ENCODE measurements at places on chromosomes 5 and 9. TPM values are rescaled to one million over a fixed set of nuclear protein-coding genes. Genes with fewer than 3 reads are reported as not detected.

ITGA1 gene
- total RNA-seq: 374 TPM

SCGB3A1 gene
- total RNA-seq: not detected

TERT gene
- total RNA-seq: not detected

RAB14 gene
- total RNA-seq: 37.8 TPM

ARID3C gene
- not detected for total RNA-seq

- no peak for DNase-seq
Observed at GRCh38 chr5:62585751-62586150, 7.1 kb downstream of the LRRC70 start.

DNA sequence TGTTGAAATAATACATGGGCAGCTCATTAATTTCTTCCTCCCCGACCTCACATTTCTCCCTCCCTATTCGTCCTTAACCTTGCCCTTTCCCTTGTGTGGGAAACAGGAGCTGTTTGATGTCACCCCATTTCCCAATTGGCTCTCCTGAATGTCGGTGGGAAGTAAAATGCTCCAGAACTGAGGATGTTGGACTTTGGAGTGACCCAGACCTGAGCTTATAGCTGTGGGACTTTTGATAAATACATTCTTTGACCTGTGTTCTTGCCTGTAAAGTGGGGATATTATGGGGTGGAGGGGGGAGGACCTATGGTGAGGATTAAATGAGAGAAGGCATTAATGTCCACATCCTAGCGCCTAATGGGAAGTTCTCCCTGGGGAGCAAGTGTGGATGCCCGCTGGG lies 91.3 kb downstream of the ZNF618 start:
- DNase-seq: no peak

PTPRD gene
- total RNA-seq: 29.1 TPM

MTX3 gene
- 26.0 TPM for total RNA-seq

- no peak for DNase-seq
Observed at GRCh38 chr5:173790177-173790719, 97.9 kb upstream of the CPEB4 start.

DNA sequence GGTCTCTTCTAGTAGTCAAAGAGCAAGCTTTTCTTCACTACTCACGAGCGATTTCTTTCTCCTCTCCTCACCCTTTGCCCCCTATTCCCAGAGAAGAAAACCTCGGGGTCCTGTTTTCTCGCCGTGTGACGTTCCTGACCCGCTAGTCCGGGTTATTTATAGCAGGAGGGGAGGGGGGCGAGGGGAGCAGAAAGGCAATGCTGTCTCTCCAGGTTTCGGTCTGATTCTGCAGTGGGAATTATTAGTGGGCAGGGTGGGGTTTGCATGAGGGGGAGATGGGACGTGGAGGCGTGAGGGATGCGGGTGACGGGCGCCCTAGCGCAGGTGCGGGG lies 847 bp upstream of the GABRB2 start:
- no peak for DNase-seq

SPINK5 gene
- 3.6 TPM for total RNA-seq

GRCh38 chr5:122492675-122493074 lies 180.6 kb downstream of the SNCAIP start:
- no peak for DNase-seq

- DNase-seq: peak; percentile 69
Observed at GRCh38 chr9:124297551-124297901, 39.8 kb downstream of the NEK6 start.

DNA sequence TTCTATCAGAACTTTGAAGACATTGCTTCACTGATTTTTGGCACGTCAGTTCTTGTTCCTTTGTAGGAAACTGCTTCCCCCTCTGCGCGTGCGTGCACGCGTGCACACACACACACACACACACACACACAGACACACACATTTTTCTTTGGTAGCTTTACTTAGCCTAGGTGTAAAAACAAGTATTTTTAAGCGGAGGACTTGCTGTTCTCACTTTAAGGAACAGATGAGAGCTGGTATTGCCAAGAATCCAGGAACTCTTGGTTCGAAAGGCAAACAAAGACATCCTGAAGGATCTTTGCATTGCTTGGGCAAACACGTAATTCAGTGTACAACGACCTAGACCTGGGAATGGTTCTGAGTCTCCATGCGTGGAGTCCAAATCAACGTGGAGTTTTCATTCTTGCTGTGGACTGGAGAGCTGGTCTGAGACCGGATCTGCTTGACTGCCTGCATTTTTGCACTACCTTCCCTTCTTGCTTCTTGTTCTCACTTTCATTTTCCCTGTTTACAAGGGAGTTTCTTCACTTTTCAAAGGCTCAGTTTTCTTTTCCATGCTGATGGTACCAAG lies 8.2 kb downstream of the TMEM268 start:
- DNase-seq: peak; percentile 25

GRCh38 chr5:157050050-157050449 lies 8.9 kb downstream of the HAVCR1 start:
- DNase-seq: no peak

DNA sequence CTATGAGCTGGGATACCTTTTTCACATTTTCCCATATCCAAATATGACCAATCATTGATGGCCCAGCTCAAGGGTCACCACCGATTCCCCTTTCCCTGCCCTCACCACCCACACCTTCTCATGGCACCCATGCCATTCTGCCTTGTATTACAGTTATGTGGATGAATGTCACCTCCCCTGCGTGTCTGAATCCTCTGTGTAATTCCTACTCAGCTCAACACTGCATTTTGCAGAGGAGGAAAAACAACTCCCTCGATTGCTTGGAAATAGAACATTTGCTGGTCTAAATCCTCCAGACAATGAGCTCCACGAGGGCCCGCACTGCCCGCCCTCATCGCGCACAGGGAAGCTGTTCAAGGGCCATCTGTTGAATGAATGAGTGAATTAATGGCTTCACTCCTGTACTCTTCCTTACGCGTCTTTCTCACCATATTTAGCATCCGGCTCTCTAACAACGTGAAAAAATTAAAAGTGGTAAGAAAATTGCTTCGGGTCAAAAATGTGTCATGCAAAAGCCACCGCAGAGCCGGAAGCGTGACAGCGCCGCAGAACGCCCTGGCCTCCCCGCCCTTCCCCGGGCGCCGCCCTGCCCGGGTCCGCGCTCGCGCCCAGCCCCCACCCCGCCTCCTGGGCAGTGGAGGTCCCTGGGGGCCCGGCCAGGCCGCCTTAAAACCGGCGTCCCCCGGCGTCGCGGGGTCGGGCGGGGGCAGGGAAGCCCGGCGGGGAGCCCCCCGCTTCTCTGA lies 704 bp downstream of the SUSD1 start:
- peak; percentile 37 for DNase-seq

- DNase-seq: peak; percentile 81
Observed at GRCh38 chr5:36125868-36126267, 25.8 kb downstream of the LMBRD2 start.

FOXI1 gene
- 0.48 TPM for total RNA-seq

DNA sequence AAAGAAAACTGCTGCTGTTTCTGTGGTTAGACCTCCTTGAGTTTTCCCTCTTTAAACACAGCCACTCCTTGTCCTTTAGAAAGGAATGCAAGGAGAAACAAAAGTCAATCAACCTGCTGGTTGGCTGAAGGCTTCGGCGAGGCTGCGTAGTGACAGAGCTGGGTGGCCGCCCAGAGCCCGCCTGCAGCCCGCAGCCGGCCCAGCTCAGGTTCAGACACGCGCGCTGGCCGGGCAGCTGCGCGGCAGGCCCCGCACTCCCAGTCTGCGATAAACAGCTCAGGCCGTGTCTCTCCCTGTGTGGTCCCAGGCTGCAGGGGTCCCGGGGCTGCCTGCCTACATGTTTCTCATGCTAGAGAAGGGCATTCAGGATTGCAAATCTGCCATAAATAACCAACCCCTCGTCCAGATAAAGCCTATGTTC lies 115.4 kb downstream of the HSD17B3 start:
- no peak for DNase-seq

DNA sequence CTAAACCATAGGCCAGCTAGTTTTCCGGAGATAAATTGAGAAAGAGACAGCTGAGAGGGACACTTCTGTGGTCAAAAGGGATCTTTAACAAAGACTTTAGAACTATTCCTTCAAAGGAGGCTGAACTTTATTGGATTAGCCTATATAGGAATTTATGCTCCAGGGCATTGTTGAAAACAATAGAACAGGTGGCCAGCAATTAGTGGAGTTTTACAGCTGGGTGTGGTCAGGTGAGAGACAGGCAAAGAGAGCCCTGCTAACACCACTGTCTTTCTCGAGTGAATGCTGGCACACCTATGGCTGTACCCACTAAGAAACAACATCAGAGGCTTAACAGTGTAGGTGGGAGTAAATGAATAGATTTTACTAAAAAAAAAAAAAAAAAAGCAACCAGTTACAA lies 16.7 kb upstream of the TLR4 start:
- DNase-seq: no peak

GRCh38 chr9:109317979-109318741 lies 2.7 kb downstream of the EPB41L4B start:
- DNase-seq: no peak

SHB gene
- 24.1 TPM for total RNA-seq

PCDHGB2 gene
- total RNA-seq: 4.6 TPM

DNA sequence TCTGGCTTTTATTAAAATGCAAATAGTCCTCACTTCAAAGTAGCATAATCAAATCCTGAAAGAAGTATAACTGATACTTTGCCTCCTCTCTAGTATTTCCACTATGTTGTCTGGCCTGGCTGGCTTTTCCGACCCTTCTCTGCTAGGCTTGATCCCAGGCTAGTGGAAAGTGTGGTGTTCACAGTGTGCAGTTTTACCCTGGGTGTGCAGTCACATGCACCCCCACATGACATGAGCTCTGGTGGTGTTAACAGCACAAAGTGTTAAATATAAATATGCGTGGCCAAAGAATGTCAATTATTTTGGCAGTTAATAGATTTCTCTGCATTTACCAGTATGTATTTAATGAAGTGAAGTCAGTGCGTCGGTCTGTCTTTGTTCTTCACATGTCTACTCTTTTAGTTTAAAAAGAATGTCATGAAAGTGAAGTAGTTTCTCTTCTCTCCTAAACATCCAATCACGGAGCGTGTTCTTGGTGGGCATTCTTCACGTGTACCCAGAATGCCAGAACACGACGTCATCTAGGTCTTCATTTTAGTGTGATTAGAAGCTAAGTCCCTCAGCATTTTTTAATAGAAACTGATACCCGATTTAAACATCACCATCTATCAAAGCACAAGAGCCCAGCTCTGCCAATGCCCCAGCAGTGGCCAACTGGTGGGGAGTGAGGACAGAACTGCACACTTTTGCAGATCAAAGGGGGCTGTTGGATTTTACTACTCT lies 286.4 kb downstream of the FANCC start:
- DNase-seq: no peak

MCIDAS gene
- not detected for total RNA-seq

GRCh38 chr5:142287973-142288313 lies 36.9 kb downstream of the SPRY4 start:
- no peak for DNase-seq

DNA sequence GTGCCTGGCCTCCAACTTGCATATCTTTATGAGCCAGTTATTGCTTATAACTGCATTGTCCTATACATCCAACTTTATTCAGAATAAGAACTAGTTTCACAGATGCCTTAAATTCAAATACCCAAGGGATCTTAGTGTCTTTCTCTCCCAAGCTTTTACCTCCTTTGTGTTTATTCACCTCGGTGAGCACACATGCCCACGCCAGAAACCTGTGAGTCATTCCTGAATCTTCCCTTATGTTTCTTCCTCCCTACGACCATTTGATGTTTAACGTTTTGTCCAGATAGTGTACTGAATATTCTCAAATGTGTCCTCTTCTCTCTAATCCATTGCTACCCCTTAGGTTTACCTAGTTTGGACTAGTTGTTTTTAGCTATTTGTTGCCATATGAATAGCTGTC lies 55.5 kb upstream of the MEGF10 start:
- DNase-seq: no peak

SPINK1 gene
- total RNA-seq: 14.0 TPM

GRCh38 chr9:36818965-36819870 lies 214.8 kb downstream of the PAX5 start:
- DNase-seq: peak; percentile 30

SGCD gene
- 43.8 TPM for total RNA-seq

DNA sequence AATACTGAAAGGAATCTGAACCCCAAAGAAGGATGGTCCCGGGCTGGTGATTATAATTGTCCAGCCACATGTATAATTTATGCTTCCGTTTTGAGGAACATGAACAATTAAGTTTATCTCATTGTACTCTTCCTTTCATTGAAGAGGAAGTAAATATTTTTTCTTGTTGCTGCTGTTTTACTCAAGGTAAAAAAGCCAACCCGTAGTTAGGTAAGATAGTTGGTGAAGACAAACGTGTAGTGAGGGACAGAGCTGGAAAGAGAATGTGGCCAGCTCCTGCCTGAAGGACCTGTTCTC lies 5.1 kb downstream of the RCL1 start:
- no peak for DNase-seq

GRCh38 chr5:80231243-80231642 lies 24.6 kb downstream of the SERINC5 start:
- DNase-seq: no peak

- no peak for DNase-seq
Observed at GRCh38 chr5:16245249-16245648, 65.7 kb upstream of the MARCHF11 start.

DNA sequence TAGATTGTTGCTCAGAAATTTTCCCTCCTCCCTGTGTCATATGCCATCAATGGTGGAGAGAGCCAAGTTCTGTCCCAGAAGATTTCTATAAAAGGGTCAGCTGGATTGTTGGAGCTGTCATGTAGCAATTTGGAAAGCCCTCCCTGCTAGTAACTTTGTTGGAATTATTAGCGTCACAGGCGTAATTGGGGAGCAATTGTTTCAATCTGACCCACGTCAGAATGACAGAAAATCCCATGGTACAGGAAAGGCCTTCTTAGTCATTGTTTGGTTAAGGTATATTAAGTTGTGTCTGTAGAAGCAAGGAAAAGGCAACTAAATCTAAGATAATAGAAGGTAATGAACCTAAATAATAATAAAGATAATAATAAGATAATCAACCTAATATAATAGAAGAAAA lies 148.4 kb downstream of the PLK2 start:
- DNase-seq: no peak

DNA sequence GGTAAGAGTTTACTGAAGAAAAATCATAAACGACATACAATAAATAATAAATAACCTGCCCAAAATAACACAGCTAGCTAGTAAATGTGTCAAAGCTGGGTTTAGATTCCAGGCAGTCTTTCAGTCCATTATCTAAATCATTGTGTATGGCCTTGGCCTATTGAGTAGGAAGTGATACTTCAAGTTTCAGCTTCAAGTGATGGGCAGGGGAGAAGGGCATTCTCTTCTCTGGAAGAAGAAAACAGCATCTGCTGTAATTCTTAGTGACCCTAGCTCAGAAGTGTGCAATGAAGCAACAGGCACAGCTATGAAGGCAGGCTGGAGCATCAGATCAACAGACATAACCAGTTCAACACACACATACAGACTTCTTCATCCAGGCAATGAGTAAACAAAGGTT lies 42.5 kb downstream of the FNIP1 start:
- DNase-seq: no peak

SPAG8 gene
- 5.1 TPM for total RNA-seq

MSX2 gene
- total RNA-seq: 8.2 TPM

DNA sequence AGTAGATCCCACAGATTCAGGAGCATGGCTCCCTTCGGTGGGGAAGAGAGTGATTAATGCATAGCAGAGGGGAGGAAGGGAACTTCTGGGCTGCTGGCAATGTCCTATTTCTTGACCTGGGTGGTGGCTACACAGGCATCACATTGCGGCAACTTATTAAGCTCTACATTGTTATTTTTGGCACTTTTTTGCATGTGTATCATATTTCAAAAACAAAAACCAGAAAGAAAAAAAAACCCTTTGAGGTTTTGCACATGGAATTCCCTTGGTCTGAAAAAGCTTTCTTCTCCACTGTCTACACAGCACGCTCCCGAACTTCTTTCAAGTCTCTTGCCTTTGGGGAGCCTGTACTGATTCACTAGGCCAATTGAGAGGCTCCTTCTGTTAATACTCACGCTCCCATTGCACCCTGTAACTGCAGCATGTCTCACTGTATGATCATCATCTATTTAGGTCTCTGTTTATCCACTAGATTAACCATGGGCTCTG lies 25.1 kb downstream of the CEMIP2 start:
- DNase-seq: no peak
